ENCODE measurements at places on chromosomes 2 and 18. TPM values are rescaled to one million over a fixed set of nuclear protein-coding genes. Genes with fewer than 3 reads are reported as not detected.

- H3K4me3 ChIP-seq = no peak overlapping the region
- DNase-seq = no peak
- no peaks in the 10 kb centered on the region for H3K27me3 ChIP-seq
- H3K36me3 ChIP-seq = no peaks in the 10 kb centered on the region
These were observed 1187.5 kb upstream of the NXPH2 start for GRCh38 chr2:139967665-139968064.

DNA sequence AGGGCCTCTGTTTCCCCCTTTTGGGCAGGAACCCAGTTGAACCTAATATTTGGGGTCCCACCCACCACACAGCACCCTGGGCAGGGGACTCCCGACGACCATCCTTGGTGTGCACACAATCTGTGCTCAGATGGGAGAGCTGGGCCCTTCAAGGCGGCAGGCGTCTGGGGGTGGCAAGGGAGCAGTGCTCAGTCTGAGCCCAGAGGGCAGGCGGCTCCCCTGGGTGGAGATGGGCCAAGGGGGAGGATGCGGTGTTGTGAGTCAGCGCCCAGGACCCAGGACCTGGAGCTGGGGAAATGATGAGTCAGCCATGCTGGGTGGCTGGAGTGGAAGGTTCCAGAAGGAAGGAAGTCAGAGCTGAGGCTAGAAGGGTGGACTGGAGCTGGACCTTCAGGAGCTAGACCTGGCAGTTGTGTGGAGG lies 3.8 kb downstream of the PROM2 start:
- H3K27ac ChIP-seq = no peak overlapping the region
- no peaks in the 10 kb centered on the region for H3K27me3 ChIP-seq
- H3K36me3 ChIP-seq = peaks cover 24% of the 10 kb centered on the region
- no peak overlapping the region for H3K4me3 ChIP-seq

The UGT1A8 gene
- not detected for polyA plus RNA-seq

GRCh38 chr18:57275111-57275510 lies 77.2 kb upstream of the ST8SIA3 start:
- no peaks in the 10 kb centered on the region for H3K27me3 ChIP-seq
- H3K27ac ChIP-seq = no peak overlapping the region
- H3K4me3 ChIP-seq = no peak overlapping the region
- no peaks in the 10 kb centered on the region for H3K36me3 ChIP-seq
- DNase-seq = no peak

DNA sequence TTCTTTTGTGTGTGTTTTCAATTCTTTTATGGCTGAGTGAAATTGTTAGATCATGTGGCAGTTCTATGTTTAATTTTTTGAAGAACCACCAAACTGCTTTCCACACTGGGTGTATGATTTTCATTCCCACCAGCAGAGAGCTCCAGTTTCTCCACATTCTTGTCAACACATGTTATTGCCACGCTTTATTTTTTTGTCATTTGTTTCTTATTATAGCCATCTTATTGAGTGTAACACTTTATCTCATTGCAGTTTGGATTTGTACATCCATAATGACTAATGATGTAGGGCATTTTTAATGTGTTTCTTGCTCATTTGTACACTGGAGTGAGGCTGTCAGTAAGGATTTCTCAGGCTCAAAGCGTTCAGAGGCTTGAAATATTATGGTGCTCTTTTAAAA lies 184.2 kb downstream of the PIEZO2 start:
- no peak overlapping the region for H3K4me3 ChIP-seq
- no peaks in the 10 kb centered on the region for H3K36me3 ChIP-seq
- no peak for DNase-seq
- H3K4me1 ChIP-seq = no peaks in the 10 kb centered on the region

DNA sequence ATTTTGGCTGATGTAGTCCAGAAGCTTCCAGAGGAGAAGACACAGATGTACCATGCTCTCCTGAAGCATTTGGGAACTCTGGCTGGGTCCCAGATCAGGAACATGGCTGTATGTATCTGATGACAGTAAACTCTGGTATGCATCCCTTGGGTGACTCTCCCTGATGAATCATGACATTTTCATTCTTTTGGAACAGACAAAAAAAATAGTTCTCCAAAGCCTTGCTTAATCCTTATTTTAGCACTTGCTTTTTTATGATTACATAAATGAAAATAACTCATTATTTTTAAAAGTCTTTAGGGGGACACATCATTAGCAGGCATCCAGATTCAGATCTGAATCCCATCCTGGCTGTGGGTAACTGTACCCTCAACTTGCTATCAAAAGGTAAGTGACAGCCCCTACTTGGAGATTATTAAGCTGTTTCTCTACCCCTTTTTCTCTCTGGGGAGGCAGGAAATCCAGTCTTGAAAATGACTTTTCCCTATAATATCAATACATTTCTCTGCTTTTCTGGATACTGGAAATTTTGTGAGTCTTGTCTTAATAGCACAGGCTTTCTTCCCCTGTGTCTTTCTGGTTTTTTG lies 23.3 kb downstream of the AOX1 start:
- no peaks in the 10 kb centered on the region for H3K36me3 ChIP-seq
- H3K27me3 ChIP-seq = no peaks in the 10 kb centered on the region

- H3K4me1 ChIP-seq = no peaks in the 10 kb centered on the region
- H3K27ac ChIP-seq = no peak overlapping the region
- H3K36me3 ChIP-seq = no peaks in the 10 kb centered on the region
- no peak for DNase-seq
- H3K27me3 ChIP-seq = no peaks in the 10 kb centered on the region
- no peak overlapping the region for H3K4me3 ChIP-seq
These were observed 17.2 kb downstream of the GKN2 start for GRCh38 chr2:68935471-68935870.

DNA sequence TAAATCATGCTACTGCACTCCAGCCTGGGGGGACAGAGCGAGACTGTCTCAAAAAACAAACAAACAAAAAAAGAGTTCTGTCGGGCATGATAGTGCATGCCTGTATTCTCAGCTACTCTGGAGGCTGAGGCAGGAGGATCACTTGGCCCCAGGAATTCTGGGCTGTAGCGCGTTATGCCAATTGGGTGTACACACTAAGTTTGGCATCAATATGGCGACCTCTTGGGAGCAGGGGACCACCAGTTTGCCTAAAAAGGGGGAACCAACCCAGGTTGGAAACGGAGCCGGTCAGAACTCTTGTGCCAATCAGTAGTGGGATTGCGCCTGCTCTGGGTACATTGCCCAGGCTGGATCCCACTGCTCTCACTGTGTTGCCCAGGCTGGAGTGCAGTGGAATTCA lies 49.7 kb downstream of the SDC1 start:
- DNase-seq = peak; percentile 17
- no peak overlapping the region for H3K4me3 ChIP-seq
- H3K27me3 ChIP-seq = no peaks in the 10 kb centered on the region
- no peaks in the 10 kb centered on the region for H3K36me3 ChIP-seq

DNA sequence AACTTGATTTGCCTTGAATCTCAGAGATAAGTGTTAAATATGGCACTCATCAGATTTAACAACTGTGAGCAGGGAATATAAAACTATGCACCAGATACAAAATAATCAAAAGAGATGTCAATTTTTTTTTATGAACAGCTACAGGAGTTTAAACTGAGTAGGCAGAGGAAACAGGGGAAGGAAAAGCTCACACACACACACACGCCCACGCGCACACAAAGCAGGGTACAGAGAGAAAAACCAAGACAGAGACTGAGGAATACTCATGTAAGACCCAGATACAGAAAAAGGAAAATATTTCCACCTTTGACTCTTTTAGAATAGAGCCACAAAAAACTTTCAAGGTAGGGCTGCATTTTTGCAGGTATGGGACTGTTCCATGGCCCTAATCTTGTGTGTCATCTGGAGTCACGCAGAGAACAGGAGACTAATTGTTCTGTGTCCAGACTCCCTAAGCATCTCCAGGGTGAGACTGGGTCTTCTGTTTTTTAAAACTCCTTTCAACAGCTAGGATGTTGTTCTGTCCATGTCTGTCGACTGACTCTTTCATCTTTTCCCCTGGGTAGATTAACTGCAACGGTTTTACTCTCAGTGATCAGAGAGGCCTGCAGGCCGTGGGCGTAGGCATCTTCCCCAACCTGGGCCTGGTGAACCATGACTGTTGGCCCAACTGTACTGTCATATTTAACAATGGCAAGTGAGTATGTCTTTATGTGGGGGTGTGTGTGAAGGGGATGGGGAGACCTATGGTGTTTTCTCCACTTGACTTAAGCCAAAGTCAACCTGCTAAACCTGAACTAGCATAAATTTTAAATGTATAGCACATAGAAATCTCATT lies 23.0 kb downstream of the SMYD1 start:
- no peaks in the 10 kb centered on the region for H3K27me3 ChIP-seq
- DNase-seq = no peak
- no peaks in the 10 kb centered on the region for H3K36me3 ChIP-seq
- no peak overlapping the region for H3K27ac ChIP-seq
- H3K4me3 ChIP-seq = no peak overlapping the region

GRCh38 chr2:27792759-27793158 lies 21.2 kb downstream of the MRPL33 start:
- H3K36me3 ChIP-seq = no peaks in the 10 kb centered on the region
- H3K27me3 ChIP-seq = no peaks in the 10 kb centered on the region
- peaks cover 25% of the 10 kb centered on the region for H3K4me1 ChIP-seq

- H3K4me1 ChIP-seq = peaks cover 29% of the 10 kb centered on the region
- H3K27ac ChIP-seq = peak overlapping the region; percentile 80
- no peak overlapping the region for H3K4me3 ChIP-seq
- no peak for DNase-seq
- no peaks in the 10 kb centered on the region for H3K27me3 ChIP-seq
- peaks cover 13% of the 10 kb centered on the region for H3K36me3 ChIP-seq
These were observed 154.8 kb downstream of the MBP start for GRCh38 chr18:76977684-76978232.

DNA sequence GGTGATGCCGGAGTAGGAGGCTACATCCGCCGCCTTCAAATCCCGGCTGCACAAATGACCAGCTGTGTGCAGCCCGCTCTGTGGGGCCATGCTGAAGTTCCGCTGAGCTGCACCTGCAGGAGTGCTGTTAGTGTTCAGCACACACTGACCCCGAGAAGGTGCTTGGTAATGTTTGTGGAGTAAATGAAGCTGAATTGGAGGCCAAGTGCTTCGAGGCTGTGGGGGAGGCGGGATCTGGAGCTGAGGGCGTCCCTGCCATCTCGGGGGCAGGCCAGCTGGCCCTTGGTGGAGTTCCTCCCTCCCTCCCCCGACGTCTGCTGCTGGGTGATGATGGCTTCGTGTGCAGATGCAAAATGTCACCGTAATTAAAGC lies 23.2 kb downstream of the KCNF1 start:
- peaks cover 4% of the 10 kb centered on the region for H3K4me1 ChIP-seq
- H3K27me3 ChIP-seq = peaks cover 53% of the 10 kb centered on the region
- no peak overlapping the region for H3K4me3 ChIP-seq
- no peaks in the 10 kb centered on the region for H3K36me3 ChIP-seq
- no peak overlapping the region for H3K27ac ChIP-seq
